ENCODE measurements at places on chromosomes 6 and 20.

DNA sequence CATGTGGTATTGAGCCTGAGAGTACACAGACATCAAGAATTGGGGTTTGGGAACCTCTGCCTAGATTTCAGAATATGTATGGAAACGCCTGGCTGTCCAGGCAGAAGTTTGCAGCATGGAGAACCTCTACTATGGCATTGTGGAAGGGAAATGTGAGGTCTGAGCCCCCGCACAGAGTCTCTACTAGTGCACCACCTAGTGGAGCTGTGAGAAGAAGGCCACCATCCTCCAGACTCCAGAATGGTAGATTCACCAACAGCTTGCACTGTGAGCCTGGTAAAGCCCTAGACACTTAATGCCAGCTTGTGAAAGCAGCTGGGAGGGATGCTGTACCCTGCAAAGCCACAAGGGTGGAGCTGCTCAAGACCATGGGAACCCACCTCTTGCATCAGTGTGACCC lies 658.2 kb downstream of the HACE1 start:
- no peak for DNase-seq

- DNase-seq: no peak
These were observed 10.6 kb upstream of the TTLL2 start for GRCh38 chr6:167314180-167314821.

- no peak for DNase-seq
These were observed 244.9 kb downstream of the THBS2 start for GRCh38 chr6:169008641-169009257.

DNA sequence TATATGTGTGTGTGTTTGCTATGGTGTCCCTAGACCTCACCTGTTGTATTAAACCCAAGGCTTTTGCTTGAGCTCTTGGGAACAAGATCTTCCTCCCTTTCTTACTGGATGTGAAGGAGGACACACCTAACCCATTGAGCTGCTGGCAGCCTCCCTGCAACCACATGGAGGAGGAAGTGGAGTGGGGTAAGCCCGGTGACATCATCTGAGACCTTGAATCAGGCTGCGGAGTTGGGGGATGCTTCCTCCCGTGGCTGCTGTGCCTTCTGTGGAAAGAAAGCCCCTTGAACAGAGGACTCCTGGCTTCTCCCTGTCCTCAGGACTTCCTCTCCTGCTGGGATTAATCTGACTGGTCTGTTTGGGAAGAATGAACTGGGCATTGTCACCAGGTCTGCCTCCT lies 3.3 kb downstream of the CST11 start:
- DNase-seq: no peak

- DNase-seq: no peak
These were observed 18.9 kb downstream of the C6orf132 start for GRCh38 chr6:42123379-42124103.

DNA sequence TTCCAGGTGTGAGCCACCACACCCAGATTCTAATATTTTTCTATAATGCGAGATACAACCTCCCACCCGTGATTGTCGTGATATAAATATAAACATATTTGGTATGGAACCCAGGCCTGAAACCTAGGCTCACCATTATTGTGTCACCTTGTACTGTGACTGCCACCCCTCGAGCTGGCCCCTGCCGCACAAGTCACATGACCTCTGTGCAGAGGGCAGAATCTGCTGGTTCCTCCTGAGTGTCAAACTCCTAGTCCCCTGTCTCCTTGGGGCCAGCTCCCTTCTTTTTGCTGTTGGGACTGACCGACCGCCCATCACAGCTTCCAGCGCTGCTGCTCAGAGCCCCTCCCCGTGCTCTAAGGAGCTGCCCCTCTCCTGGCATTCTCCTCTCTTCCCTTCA lies 86.4 kb downstream of the RSPH3 start:
- DNase-seq: no peak

DNA sequence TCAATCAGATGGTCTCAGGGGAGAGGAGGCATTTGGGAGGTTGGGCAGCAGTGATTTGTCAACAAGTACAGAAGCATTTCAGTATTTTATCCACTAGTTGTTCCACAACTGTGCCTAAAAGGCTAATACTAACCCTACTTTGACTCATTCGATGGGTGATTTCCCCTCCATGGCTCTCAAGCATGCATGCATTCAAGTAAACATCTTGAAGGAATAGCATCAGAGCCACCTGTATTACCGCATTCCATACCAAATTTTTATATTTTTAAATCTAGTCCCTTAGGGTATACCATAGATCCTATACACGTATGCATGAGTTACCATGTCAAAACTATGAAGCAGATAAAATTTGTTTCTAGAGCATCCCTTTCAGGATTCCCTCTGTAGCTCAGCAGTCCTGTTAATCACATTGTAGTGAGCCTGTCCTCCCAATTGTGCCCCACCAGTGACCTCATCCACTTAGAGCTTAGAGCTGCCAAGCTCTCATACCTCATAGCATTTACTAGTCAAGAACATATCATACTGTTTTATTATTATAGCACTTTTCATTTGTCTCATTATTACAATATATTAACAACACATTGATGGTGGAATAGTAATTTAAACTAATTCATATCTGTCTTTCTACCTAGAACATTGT lies 213.8 kb downstream of the LAMA2 start:
- no peak for DNase-seq

- DNase-seq: no peak
These were observed 30.3 kb downstream of the PACSIN1 start for GRCh38 chr6:34496103-34496685.

DNA sequence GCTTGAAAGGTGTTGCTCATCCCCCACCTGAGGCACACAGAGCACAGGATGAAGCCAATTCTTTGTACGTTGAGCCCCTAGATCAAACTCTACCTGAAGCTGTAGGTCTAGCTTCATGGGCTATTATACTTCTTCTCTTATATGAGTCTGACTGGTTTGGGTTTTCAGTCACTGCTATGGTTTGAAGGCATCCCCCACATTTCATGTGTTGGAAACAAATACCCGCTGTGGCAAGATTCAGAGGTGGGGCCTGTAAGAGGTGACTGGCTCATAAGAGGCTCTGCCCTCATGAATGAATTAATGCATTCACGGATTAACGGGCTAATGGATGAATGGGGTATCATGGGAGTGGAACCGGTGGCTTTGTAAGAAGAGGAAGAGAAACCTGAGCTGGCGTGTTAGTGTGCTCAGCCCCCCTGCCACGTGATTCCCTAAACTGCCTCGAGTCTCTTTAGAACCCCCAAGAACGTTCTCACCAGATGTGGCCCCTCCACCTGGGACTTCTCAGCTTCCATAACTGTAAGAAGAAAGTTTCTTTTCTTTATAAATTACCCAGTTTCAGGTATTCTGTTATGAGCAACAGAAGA lies 39.2 kb downstream of the PREX1 start:
- no peak for DNase-seq

- DNase-seq: peak; percentile 72
These were observed 30.6 kb upstream of the ZNF184 start for GRCh38 chr6:27503436-27504030.

GRCh38 chr6:6676910-6677441 lies 88.5 kb downstream of the LY86 start:
- DNase-seq: peak; percentile 75

DNA sequence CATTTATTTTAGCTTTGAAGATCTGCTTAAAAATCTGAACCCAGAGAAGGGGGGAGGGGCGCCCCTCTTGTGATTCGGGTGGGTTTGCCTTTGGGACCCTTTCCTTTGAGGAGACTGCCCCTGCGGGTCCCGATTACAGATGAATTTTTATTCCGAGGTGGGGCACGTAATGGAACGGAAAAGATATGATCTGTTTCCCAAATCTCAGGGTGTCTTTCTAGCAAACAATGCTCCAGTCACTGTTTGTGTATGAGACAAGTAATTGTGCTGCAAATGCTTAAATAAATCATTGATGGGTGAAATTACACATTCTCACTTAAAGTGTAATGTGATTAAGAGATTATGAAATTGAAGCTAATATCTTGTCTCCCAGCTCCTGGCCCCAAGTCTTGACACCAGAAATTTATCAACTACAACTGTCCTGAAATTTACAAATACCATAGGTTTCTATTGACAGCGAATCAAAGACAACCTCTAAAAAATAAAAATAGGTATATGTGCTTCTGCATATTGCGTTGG lies 30.7 kb downstream of the TFAP2A start:
- DNase-seq: no peak

DNA sequence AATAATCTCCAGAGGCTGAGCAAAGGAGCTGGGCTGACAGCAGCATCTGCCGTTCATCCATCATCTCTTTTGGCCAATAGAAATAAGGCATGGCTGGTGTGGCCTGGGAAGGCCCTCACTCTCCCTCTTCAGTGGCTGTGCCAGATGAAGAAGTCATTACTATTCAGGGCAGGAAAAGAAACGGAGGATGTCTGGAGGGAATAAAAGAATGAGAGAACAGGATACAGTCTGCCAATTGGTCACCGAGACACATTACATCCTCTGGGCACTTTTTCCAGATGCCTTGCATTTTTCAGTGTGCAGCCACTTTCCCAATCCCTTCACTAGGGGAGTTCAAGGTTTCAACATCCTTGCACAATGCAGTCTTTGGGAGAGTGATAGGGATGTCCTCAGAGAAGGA lies 32.2 kb upstream of the VGLL2 start:
- DNase-seq: no peak

- DNase-seq: no peak
These were observed 717 bp upstream of the ASF1A start for GRCh38 chr6:118893064-118893806.

GRCh38 chr20:18926965-18927364 lies 113.4 kb downstream of the SCP2D1 start:
- no peak for DNase-seq

DNA sequence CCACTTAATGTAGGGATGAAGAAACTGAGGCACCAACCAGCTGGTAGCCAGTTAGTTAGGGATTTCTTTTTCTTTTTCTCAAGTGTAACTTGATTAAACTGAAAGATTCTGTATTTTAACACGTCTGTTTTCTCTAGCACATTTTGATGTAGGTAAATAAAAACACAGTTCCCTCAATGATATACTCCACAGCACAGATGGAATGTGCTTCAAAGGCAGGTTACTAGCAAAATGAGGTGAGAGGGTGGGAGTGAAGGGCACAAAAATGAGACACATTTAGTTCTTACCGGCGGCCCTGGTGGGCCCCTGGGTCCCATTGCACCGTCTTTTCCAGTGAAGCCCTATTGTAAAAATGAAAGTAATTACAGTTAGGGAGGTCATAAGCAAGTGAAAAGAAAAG lies 108.9 kb downstream of the COL12A1 start:
- no peak for DNase-seq

GRCh38 chr6:40881501-40881900 lies 157.5 kb downstream of the UNC5CL start:
- no peak for DNase-seq

GRCh38 chr6:25960734-25961133 lies 1.9 kb upstream of the TRIM38 start:
- no peak for DNase-seq

DNA sequence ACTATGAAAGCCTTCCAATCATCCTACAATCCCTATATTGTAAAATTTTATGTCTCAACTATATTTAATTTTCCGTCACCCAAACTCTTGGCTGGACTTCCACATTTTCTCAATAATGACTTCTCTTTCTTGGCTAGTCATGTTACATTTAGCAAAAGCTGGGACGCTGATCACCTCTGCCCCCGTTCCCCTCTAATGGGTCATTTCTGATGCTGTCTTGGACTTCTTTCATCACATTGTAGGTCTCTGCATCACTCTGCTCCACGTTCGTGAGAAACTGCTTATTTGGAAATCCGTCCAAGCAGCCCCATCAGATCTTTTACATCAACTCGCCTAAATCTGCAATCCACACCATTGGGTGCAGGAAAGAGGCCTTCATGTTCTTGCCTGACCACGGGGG lies 203.8 kb downstream of the MYLK4 start:
- DNase-seq: no peak

GRCh38 chr6:159505140-159505922 lies 187.7 kb downstream of the SOD2 start:
- no peak for DNase-seq

DNA sequence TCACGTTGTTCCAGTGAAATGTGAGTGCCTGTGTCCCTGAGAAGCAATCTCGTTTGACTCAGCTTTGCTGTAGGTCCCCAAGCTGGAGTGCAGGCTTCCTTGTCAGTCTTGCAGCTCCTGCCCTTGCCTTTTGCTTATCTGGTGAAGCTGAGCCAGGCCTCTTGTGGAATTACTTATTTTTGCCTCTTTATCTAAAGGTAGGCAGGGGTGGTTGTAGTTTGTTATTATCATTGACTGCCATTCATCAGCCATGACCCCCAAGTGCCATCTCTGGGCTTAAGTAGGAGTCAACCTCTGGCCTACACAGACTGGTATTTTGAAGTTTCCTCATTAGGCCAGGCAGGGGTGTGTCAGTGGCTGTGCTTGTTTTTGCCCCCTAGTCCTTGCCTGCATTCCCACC lies 2.1 kb downstream of the TMEM14B start:
- DNase-seq: no peak

- no peak for DNase-seq
These were observed 39.0 kb downstream of the NCOA3 start for GRCh38 chr20:47540443-47541354.

DNA sequence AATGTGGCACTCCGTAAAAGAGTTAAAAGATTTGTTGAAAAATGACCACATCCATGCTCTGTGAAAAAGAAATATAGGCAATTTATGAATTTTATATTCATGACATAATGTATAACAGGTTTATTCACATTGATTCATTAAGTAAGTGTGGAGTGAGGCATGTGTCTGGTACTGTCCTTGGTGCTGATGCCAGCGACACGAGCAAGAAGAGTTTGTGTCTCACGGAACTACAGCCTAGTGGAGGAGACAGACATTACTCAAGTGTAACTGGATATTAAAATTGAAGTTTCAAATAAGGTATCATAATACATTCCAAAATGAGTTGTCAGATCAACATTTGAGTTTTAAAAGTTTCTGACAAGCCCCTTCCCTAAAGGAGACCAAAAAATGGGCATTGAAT lies 158.2 kb upstream of the PRND start:
- no peak for DNase-seq

Data from activated T-cell treated with anti-CD3 and anti-CD28 coated beads for 1 hour (primary cell).